ENCODE measurements at places on chromosomes 11 and 22.

DNA sequence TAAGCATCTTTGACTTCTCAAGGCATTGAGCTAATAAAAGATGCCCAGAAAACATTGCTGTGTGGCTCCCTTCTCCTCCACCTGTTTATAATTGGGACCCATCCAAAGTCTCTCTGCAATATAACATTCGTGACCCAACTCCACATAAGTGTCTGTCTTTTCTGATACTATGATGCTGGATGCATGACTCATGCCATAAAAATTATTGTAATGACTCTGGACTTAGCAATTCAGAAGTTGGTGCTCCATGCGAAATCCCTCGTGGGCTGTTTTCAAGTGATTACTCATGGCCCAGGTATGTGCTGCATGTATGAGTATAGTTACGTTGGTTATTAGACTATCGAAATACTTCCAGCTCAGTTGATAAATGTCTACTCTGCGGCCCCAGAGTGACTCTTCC is 11.7 kb downstream of the FJX1 start:
- DNase-seq = no peak

- DNase-seq = no peak
Observed at GRCh38 chr11:113332638-113333329, 18.4 kb downstream of the TTC12 start.

GRCh38 chr11:124776865-124777645 is 15.0 kb upstream of the ESAM start:
- no peak for DNase-seq

DNA sequence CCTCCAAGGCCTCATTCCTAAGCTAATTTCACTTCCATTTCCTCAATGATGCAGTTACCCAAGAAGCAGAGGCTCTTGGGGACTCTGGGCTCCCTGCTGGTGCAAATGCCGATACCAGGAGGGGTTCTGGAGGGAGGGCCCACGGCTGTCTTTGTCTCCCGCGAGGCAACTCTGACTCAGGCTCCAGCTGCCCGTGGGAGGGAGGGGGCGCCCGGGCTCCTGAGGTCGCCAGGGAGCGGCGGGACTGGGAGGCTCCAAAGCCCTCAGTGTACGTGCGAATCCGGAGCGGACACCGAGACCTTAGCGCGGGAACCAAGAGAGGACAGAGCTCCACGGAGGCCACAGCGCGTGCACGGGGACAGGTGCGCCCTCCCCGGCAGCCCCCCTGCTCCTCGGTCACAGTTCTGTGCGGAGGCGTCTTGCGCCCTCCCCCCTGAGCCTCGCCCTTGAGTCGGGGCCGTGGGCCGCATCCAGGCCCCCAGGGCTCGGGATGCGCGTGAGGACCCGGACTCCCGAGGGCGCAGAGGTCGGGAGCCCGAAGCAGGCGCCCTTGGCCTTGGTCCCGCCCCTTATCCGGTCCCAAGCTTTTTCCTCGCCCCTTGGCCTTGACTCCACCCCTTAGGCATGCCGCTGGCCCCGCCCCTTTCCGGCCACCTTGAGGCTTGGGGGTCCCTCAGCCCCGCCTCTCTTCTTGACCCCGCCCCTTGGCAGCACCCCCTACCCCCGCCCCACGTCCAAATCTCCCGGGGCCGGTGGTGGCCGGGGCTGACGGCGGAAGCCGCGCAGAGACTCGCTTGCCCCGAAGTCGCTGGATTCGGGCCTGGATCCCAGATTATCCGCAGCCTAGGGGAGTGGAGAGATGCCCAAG is 4.7 kb upstream of the SHISA8 start:
- DNase-seq = no peak

GRCh38 chr22:41532908-41533825 is 11.1 kb downstream of the POLR3H start:
- DNase-seq = peak; percentile 72

DNA sequence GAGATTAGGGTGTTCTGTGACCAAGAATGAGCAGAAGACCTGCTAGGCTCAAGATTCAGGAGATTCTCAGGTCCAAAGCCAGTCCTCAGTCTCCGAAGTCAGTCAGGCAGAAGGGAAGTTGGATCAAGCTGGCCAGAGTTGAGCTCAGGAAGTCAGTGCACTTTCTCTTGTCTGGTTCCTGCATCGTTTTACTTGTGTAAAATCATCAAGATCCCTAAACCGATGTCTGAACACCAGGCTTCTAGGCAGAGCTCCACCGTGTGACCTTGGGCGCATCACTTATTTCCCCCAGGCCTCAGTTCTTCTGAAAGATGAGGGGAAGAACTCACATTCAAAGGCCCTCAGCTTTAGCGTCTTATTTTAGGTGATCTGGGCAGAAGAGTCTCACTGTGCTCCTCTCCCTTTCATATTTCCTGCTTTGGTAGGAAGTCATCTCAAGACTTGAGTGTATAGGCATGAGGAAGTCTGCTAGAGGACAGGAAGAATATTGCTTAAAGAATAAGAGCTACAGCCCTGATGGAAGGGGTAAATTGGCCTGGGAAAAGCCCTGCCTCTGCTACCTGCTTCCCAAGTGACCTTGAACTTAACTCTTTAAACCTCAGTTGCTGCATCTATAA is 20.2 kb downstream of the NF2 start:
- no peak for DNase-seq

DNA sequence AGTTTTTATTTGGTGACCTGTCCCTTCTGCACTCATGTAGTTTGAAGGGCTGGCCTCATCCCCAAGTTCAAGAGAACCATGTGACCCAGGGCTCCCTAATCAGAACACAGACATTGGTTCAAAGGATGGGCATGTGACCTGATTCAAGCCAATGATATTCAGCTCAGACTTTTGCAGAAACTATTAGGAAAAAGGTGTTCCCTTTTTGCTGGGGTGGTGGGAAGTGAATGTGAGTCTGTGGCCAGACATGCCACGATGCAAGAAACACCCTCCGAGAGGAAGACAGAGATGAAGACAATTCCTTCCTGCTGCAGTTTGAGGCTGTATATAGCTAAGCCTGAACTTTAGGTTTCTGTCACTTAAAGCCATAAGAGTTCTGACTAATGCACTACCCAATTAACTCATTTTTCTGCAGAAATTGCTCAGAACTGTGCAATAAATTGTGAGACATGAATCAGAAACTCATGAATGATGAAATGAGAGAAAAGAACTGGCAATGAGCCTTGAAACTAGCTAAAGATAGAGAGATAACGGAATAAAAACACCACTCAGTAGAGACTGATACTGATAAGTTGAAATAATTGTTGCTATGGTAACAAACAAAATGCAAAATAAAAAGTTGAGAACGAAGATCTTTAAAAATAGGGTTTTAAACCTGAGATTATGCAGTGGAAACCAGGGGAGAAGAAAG is 9.2 kb upstream of the MAPK1 start:
- no peak for DNase-seq

GRCh38 chr11:124788521-124788920 is 11.7 kb downstream of the MSANTD2 start:
- DNase-seq = no peak

GRCh38 chr11:101428918-101429317 is 154.9 kb downstream of the TRPC6 start:
- no peak for DNase-seq

DNA sequence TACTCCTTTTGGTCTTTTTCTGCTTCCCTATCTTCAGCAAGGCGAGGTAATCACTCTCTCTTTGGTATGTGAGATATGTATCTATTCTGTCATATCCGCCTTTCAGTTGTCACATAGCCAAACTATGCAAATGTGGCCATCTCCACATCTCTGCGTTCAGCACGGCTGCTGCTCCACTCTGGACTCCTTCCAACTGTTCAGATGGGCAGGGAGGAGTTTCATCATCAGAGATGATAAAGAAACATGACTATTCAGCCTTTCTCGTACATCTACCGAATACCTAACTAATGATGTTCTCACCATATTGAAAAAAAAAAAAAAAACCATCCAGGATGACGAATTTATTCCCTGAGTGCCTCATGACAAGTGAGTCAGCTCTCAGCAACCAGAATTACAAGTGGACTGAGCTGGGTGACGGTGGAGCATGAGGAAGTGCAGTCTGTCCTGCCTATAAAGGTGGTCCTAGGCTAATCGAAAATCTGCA is 899.6 kb downstream of the OPCML start:
- no peak for DNase-seq

DNA sequence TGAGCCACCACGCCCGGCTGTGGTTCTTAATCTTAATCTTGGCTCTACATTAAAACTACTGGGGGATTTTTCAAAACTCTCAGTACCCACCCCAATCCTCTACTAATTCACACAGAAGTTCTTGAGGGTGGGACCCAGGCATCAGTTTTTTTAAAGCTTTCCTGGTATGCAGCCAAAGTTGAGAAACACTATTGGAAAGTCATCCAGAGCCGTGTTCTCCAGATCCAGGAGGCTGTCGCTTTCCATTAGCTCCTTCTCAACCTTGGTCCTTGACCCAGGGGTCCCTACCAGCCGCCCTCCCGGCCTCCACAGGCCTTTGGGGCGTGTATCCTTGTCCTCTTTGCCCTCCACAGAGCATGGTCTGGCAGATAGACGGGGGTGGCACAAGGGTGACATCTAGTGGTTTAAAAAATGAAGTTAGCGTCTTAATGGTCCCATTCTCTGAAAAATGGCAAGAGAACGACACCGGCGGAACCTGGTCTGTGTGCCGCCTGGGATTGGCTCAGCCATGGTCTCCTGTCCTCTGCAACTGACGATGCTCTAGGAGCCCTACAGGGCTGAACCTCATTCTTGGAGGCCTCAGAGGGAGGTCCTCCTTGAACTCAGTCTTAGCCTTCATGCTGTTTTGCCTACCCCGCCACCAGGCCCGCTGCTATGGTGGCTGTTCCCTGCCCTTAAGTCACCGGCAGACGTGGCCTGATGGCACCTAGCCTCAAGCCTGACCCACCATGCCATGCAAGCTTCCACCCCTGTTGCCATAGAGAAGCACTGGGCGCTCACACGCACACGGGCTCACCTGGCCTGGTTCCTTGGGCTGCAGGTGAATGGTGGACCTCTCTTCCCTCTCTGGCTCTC is 152.0 kb upstream of the SYN3 start:
- DNase-seq = peak; percentile 18

DNA sequence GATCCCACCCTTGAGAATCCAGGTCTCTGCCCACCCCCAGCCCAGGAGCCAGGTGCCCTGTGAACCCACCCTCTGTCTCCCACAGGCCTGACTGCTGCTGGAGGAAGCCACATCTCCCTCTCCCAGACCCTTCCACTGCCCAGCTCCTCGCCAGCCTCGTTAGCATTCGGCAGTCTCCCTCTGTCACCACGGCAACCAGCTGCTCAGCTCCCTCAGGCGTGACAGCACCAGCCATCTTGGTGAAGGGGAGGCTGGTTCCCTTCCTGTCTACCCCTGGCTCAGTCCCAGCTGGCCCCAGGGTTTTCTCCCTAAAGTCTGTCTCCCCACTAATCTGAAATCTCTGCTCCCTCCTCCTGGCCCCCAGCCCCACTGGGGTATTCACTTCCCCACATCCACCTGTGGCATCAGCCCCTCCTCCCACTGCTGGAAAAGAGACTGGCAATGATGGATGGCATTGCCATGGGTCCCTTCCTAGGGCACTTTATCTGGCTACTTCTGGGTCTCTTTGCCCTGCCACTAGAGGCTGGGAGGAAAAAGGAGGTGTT is 28.1 kb downstream of the NRXN2 start:
- DNase-seq = no peak

- no peak for DNase-seq
Observed at GRCh38 chr11:122258446-122259194, 142.6 kb upstream of the BLID start.

GRCh38 chr11:31655483-31655882 is 145.9 kb downstream of the ELP4 start:
- no peak for DNase-seq

GRCh38 chr22:40325315-40325714 is 21.0 kb upstream of the ADSL start:
- DNase-seq = no peak

- no peak for DNase-seq
Observed at GRCh38 chr22:45667486-45667885, 4.1 kb upstream of the ATXN10 start.

DNA sequence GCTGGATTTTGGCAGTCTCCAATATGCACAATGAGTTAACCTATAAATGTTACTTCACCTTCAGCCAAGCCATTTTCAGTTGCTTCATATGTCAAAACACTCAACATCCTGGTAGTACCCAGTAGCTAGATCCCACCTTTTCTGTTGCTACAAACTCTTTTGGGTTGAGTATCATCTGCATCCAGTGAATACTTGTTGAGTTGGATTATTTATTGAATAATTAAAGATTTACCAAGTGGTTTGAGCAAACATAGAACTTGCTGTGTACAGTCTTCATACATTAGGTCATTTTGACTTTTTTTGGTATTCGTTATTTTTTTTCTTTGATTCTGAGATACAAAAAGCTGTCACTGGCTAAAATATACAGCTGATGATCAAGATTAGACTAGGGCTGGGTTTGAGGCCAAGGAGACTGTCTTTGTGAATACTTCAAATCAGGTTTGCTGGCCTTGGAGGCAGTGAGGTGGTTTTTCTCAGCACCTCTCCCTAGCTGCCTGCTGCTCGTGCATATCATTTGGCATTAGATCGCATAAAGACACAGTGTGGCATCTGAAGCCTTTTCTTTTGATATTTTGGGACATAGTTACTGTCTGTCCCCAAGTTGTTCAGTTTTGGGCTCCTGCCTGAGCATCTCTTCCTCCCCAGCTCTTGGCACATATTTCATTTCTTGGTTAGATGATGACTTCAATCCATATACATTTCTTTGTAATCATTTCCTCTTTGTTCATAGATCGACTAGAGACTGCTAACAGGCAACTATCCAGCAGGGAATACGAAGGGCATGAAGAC is 62.8 kb downstream of the AMOTL1 start:
- no peak for DNase-seq

DNA sequence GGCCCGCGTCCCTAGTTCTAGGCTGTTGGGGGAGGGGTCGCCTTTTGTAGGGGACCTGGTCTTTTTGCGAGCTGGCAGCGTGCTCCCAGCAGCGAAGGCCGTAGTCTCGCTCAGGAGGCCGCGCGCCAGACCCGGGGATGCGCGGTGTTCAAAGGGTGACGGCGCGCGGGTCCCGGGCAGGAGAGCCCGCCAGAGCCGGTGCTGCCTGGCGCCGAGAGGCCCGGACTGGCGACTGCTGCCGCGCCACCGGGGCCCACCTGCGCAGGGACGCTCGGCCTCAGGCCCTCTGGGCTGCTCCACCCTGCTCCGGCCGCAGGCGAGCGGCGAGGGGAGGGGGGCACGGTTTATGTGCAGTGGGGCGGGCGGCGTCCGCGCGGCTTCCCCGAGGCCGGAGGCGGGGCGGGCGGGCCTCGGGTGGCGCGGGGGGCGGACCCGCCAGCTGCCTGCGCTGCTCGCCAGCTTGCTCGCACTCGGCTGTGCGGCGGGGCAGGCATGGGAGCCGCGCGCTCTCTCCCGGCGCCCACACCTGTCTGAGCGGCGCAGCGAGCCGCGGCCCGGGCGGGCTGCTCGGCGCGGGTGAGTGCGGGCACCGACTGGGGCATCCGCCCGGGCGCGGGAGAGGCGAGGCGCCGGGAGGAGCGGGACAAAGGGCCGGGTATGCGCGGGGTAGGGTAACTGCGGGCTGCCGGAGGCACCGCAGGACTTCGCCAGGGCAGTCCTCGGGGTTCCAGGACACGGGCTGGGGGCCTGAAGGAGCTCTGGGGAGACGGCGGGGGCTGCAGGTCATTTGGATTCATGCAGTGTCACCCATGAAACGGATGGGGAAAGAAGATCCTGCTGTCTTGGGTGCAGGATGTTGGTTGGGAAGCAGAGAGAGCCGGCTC is at the start of gene PRSS23:
Gene PRSS23, plus strand, starts transcription at position 467 of the 884 bp plus-strand sequence. CDS start 7,102 bp downstream, outside the sequence.
- peak; percentile 63 for DNase-seq
